ENCODE measurements at places on chromosomes 13 and 19.
A peak's percentile ranks its signal among the peaks of the same experiment; 100 is the strongest.

GRCh38 chr13:111239764-111240670, 80.4 kb upstream of the TEX29 start:
- no peak for DNase-seq

- DNase-seq, result no peak
These were observed 2.3 kb downstream of the RAD23A start for GRCh38 chr19:12947702-12948611.

GRCh38 chr19:11483366-11484111, 2.7 kb upstream of the ELAVL3 start:
- no peak for DNase-seq

GRCh38 chr13:30576528-30576927, 41.2 kb upstream of the USPL1 start:
- peak; percentile 10 for DNase-seq

DNA sequence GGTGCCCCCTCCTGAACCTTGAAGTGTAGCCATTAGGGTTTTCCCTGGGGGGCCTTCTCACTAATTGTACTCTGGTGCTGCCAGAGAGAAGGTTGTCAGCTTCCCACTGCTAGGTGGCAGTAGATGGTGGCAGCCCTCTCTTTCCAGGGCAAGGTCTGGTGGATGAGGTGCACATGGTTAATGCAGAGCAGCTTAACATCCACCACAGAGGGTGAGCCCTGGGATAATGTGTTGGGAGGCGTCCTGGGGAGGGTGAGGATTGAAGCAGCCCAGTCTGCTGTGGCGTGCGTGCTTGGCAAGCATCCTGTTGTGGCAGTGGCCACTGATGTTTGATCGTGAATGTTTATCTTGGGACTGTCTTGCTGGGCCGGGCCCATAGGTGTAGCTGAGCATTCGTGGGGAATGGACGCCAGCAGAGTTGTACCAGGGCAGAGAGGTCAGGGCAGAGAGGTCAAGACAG, 5.8 kb downstream of the EGLN2 start:
- no peak for DNase-seq

DNA sequence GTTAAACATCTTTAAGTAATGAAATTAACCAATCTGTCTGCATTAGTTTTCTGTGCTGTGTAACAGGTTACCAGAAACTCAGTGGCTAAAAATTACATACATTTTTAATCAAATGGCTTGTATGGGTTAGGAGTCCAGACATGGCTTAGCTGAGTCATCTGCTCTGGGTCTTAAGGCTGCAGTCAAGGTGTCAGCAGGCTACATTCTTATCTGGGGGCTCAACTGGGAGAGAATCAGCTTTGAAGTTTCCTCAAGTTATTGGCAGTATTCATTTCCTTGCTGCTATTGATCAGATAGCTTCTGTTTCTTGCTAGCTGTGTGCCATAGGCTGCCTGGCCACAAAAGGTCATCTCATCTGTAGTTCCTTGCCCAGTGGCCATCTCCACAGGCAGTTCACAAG, 1163.0 kb downstream of the DIAPH3 start:
- DNase-seq, result no peak

DNA sequence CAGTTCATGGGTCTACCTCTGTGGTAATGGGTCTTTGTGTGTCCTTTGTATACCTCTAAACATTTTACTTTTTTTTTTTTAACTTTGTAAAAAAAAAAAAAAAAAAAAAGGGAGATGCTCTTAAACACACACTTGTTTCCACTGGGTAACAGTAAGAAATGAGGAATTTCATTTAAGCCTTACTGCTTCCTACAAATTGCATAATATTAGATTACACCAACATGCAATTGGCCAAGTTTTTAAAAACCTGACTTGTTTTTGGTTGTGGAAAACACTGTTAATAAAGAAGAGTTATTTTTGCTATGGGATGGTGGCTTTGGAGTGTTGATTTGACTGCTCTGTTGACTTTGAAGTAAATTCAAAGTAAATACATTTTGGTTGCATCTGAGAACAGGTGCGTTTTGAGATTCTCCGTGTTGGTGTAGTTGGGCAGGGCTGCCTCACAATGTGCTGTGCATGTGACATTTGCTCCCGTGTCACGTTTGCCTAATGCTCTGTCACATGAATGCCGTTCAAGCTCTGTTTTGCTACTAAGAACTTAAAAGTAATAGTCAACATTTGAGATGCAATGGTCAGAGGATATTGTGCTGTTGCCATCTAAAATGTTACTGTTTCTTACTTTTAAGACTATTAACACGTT, 202.4 kb downstream of the LMO7 start:
- no peak for DNase-seq

DNA sequence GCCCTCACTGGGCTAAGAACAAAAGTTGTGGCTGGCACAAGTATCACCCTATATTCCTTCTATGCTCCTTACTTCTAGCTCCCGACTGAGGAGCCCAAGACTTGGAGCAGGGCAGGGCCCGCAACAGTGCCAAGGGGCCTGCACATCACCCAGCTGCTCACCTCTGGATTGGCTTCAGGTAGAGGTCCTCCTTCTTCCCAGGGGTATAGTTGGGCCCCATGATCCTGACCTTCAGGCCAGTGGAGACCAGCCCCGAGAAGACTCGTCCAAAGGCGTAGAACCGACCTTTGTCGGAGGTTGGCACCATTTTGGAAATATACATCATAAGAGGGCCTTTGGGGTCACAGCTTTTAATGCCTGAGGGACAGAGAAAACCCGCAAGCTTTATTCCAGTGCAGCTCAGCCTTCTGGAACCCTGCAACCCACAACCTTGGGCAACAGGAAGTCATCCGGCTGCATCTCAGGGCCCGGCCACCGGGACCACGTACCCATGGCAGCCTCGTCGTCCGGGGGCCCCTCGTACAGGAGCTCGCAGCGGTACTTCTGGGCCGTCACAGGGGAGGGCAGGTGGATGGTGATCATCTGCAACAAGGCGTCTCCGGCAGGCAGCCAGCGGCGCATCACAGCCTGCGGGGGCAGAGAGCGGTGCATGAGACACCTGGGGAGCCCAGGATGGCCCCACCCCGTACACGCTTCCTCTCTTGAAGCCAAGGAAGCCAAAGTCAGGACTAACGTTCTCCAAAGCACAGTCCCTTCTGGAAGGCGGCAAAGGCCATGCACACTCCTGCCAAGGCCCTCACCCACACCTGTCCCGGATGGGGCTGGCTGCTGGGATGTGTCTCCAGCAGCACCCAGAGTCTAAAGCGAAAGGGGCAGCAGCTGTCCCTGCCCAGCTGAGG, 4.7 kb downstream of the EEF2 start:
- DNase-seq, result no peak

- DNase-seq, result no peak
These were observed 10.4 kb upstream of the TYK2 start for GRCh38 chr19:10390652-10391286.

- no peak for DNase-seq
These were observed 6.3 kb downstream of the MAMSTR start for GRCh38 chr19:48713041-48713863.

DNA sequence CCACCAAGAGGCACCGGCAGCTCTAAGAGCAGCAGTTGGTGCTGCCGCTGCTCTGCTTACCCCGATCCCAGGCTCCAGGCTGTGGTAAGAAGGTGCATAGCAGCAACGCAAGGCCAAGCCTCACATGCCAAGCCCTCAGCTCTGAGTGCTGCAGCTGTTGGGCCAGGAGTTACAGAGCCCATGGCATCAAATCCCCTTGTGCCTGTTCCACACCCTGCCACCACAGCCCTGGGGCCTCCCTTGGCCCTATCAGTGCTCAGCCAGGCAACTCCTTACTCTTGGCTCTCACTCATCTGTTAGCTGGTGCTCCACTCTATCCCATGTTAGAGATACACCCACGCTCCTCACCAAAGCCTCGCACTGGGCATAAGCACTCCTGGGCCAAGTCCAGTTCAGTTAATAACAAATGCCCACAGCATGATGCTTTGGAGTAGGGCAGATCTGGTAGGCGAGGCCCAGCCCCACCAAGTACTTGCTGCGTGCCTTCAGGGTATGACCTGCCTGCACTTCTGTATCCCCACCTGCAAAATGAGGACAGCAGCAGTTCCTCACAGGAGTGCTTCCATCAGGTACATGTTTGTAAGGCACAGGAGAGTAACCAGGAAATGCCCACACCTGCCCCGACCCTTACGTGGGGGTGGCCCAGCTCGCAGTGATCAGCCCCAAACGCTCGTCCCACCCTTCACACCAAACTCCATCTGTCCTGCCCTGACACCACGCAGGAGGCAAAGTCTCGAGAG, 16.2 kb downstream of the AKAP8L start:
- no peak for DNase-seq

DNA sequence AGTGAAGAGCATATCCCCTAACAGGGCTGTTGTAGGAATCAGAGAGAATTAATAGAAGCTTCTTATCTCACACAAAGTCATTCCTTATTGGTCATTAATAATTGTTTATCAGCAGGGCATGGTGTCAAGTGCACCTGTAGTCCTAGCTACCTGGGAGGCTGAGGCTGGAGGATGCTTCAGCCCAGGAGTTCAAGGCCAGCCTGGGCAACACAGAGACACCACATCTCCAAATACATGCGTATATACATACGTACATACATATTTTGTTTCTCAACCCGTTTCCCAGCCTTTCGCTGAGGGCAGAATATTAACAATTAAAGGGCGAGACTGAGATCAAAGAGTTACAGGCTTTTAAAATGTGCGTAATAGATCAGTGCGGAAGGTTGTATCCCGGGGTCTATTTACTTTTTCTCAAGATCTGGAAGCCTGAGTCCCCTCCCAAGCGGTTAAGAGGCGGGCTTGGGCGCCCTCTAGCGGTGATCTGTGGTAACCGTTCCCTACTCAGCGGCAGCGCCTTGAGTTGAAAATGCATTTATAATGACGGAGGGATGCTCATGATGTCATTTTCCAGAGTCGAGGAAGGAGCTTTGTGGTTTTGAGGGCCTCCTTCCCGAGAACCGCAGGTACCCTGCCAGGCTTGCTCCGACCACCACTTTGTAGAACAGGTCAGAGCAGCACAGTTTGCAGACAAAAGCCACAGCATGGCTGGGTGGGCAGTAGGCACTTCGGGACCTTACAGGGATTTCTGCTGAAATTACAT, 169.6 kb upstream of the GPR12 start:
- DNase-seq, result peak; percentile 36

Data from stimulated activated CD8-positive, alpha-beta memory T cell treated with anti-CD3 and anti-CD28 coated beads, Interleukin-4, amount 100 ng/mL, for 1 hour (primary cell).